ENCODE measurements at places on chromosomes 6 and 20. TPM values are rescaled to one million over a fixed set of nuclear protein-coding genes. Genes with fewer than 3 reads are reported as not detected.

ARHGAP18 gene
- total RNA-seq = 70.7 TPM

RIN2 gene
- 85.0 TPM for total RNA-seq

SIRPG gene
- 0.28 TPM for total RNA-seq

HMGCLL1 gene
- total RNA-seq = 14.8 TPM

BPIFB4 gene
- total RNA-seq = not detected

HLA-DPA1 gene
- total RNA-seq = 321 TPM

SLC22A3 gene
- total RNA-seq = 30.9 TPM

PBX2 gene
- 128 TPM for total RNA-seq

TBXT gene
- total RNA-seq = not detected

AKAP12 gene
- total RNA-seq = 110 TPM

SLC35D3 gene
- total RNA-seq = 0.54 TPM

DPPA5 gene
- not detected for total RNA-seq

LHFPL5 gene
- total RNA-seq = not detected

PHF20 gene
- total RNA-seq = 46.5 TPM

PPP1R3G gene
- total RNA-seq = 0.58 TPM

DNA sequence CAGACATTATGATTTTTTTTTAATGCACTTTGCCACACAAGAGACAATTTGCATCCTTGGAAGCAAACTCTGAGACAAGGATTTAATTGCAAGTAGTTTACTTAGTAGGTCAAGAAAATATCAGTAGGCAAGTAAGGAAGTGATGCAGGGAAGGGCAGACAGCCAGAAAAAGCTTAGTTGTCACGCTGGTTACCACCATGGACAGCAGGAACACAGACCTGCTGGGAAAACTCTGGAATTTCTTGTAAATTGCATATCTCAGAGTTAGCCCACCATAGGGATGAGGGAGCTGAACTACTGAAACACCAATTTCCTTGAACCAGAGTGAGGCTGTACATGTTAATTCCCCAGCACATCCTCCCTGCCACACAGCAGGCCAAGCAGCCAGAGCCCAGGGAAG lies 92.7 kb downstream of the L3MBTL3 start:
- H3K4me3 ChIP-seq = no peak overlapping the region
- DNase-seq = no peak
- no peaks in the 10 kb centered on the region for H3K4me1 ChIP-seq
- H3K27ac ChIP-seq = no peak overlapping the region
- H3K36me3 ChIP-seq = no peaks in the 10 kb centered on the region

GRCh38 chr6:132673376-132674094 lies 14.6 kb upstream of the TAAR1 start:
- no peaks in the 10 kb centered on the region for H3K27me3 ChIP-seq
- no peaks in the 10 kb centered on the region for H3K36me3 ChIP-seq
- no peak overlapping the region for H3K27ac ChIP-seq
- peak; percentile 14 for DNase-seq
- H3K4me1 ChIP-seq = no peaks in the 10 kb centered on the region

DNA sequence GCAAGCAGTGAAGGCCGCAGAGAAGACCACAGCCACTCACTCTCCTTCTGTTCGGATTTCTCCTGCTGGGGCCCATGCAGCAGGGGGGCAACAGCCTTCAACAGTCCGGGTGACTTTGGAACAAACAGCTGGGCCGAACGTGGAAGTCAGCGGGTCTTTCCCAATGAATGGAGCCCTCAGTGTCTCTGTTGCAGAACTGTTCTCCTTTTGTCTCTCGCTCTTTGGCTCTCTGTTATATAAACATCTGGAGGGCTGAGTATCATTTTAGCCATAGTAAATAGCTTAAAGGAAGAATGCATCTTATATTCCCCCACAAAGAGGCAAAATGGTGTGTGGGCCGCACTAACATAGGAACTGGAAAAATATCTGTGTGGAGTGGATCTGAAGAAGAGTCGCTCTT lies 136.7 kb upstream of the RALGAPA2 start:
- DNase-seq = no peak
- H3K36me3 ChIP-seq = no peaks in the 10 kb centered on the region
- H3K4me1 ChIP-seq = no peaks in the 10 kb centered on the region

DNA sequence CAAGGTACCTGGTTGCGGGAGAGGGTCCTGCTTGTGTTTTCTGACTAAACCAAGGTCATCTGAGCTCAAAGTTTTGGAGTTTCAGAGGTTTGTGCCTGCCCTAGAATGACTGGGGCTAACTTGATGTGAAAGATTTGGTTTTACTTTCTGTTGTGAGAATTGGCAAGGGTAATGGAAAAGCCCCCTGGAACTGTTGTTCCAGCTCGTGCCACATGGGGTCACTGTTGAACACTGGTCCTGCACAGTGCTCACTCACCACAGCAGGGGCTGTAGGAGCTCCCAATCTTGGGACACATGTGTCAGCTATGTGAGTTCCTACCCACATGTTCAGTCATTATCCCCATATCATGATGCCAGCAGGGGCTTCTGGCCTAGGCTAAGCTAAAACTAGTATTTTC lies 6.5 kb downstream of the TGM6 start:
- DNase-seq = no peak
- H3K4me3 ChIP-seq = no peak overlapping the region
- H3K27me3 ChIP-seq = no peaks in the 10 kb centered on the region
- H3K4me1 ChIP-seq = no peaks in the 10 kb centered on the region
- H3K36me3 ChIP-seq = no peaks in the 10 kb centered on the region

- no peaks in the 10 kb centered on the region for H3K27me3 ChIP-seq
- H3K27ac ChIP-seq = no peak overlapping the region
- DNase-seq = no peak
- H3K36me3 ChIP-seq = peaks cover 3% of the 10 kb centered on the region
Observed at GRCh38 chr6:43492673-43493072, 15.3 kb downstream of the TJAP1 start.

DNA sequence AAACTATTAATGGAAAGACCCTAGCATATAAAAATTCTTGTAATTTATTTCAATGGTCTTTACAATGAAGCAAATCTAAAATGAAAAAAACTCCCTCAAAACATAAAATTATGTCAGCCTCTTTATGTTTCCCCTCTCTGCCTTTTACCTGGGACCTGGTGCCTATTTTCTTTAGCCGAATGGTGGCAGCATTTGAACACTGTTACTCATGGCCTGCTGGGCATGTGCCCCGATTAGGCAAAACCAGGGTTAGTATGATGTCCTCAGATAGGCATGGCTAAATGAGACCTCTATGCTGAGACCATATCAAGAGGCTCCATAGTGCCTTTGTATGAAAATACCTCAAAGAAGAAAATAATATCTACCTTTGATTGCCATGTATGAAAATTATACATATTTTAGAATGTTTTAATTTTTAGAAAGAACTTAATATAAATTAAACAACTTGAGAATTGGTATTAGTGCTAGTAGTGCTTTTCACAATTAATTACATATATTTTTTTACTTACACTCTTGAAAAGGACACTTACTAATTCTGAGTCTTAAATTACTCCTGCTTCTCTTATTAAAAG lies 22.5 kb upstream of the C6orf58 start:
- H3K4me3 ChIP-seq = no peak overlapping the region
- no peaks in the 10 kb centered on the region for H3K4me1 ChIP-seq
- H3K27ac ChIP-seq = no peak overlapping the region
- H3K27me3 ChIP-seq = no peaks in the 10 kb centered on the region

- DNase-seq = peak; percentile 40
- H3K4me1 ChIP-seq = peaks cover 13% of the 10 kb centered on the region
- H3K36me3 ChIP-seq = no peaks in the 10 kb centered on the region
- H3K27me3 ChIP-seq = no peaks in the 10 kb centered on the region
- no peak overlapping the region for H3K4me3 ChIP-seq
- H3K27ac ChIP-seq = no peak overlapping the region
Observed at GRCh38 chr6:1129131-1129530, 182.8 kb upstream of the FOXQ1 start.

GRCh38 chr20:37804584-37805566 lies 98.1 kb upstream of the VSTM2L start:
- no peaks in the 10 kb centered on the region for H3K27me3 ChIP-seq
- peak overlapping the region; percentile 20 for H3K27ac ChIP-seq
- no peak overlapping the region for H3K4me3 ChIP-seq
- DNase-seq = peak; percentile 36
- peaks cover 7% of the 10 kb centered on the region for H3K36me3 ChIP-seq
- no peaks in the 10 kb centered on the region for H3K4me1 ChIP-seq

DNA sequence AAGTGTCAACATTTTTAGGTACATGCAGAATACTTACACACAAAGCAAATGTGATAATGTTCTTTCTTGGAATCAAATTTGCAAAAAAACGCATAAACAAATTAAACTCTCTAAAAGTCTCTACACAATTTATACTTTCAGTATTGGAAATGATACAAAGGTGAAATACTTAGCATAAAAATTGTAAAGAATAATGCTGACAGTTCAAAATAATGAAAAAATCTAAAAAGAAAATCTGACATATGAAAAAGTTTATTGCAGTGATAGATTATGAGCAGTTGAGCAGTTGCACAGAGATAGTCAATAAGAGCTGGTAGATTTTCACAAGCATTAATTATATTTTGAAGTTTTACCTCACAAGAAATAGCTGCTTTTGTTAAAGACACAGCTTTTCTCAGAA lies 1176.4 kb upstream of the EYS start:
- no peak overlapping the region for H3K27ac ChIP-seq
- no peak overlapping the region for H3K4me3 ChIP-seq
- no peaks in the 10 kb centered on the region for H3K36me3 ChIP-seq
- no peaks in the 10 kb centered on the region for H3K27me3 ChIP-seq
- H3K4me1 ChIP-seq = no peaks in the 10 kb centered on the region

GRCh38 chr6:134057478-134057877 lies 5.1 kb upstream of the SLC2A12 start:
- H3K27ac ChIP-seq = no peak overlapping the region
- no peak overlapping the region for H3K4me3 ChIP-seq
- H3K4me1 ChIP-seq = no peaks in the 10 kb centered on the region
- no peaks in the 10 kb centered on the region for H3K27me3 ChIP-seq
- no peaks in the 10 kb centered on the region for H3K36me3 ChIP-seq
- DNase-seq = no peak

- H3K36me3 ChIP-seq = no peaks in the 10 kb centered on the region
- H3K4me1 ChIP-seq = no peaks in the 10 kb centered on the region
- no peak for DNase-seq
- H3K4me3 ChIP-seq = no peak overlapping the region
- no peaks in the 10 kb centered on the region for H3K27me3 ChIP-seq
Observed at GRCh38 chr6:127383988-127384387, 40.6 kb upstream of the ECHDC1 start.

DNA sequence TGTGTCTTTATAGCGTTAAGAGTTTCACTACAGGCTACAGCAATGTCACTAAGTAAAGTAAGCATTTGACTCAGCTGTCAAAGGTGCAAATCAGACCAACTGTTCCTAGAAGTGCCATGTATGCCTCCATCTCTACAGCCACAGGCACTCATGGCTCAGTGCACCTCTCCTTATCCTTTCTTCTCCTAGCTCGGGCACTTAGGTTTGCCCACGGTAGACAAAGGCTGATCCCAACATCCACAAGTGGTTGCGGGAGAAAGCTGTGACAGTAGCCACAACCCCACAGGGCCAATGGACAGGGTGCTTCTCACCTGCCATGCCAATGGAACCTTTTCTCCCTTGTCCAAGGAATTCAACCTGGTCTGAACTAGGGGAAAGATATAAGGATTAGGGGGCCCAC lies 228.5 kb upstream of the EXOC2 start:
- DNase-seq = no peak
- H3K27ac ChIP-seq = no peak overlapping the region
- H3K36me3 ChIP-seq = no peaks in the 10 kb centered on the region
- no peak overlapping the region for H3K4me3 ChIP-seq
- no peaks in the 10 kb centered on the region for H3K4me1 ChIP-seq
- H3K27me3 ChIP-seq = no peaks in the 10 kb centered on the region

- DNase-seq = peak; percentile 35
- H3K4me3 ChIP-seq = peak within 1 kb of the TSS; percentile 52
- no peak within 1 kb of the TSS for H3K27ac ChIP-seq
- peaks cover 12% of the 10 kb centered on the region for H3K27me3 ChIP-seq
- H3K36me3 ChIP-seq = no peaks in the 10 kb centered on the region
- H3K4me1 ChIP-seq = no peaks in the 10 kb centered on the region
Observed at GRCh38 chr20:43507150-43508080, at the start of gene L3MBTL1. Gene L3MBTL1 (plus strand): TSS chr20:43507697. CDS start chr20:43513504, 5,807 bp downstream.

- no peak for DNase-seq
- H3K27me3 ChIP-seq = no peaks in the 10 kb centered on the region
- H3K36me3 ChIP-seq = no peaks in the 10 kb centered on the region
- no peak overlapping the region for H3K27ac ChIP-seq
- no peak overlapping the region for H3K4me3 ChIP-seq
- H3K4me1 ChIP-seq = no peaks in the 10 kb centered on the region
Observed at GRCh38 chr20:11551479-11551878, 366.2 kb upstream of the BTBD3 start.

- H3K4me3 ChIP-seq = no peak overlapping the region
- no peaks in the 10 kb centered on the region for H3K27me3 ChIP-seq
- no peak for DNase-seq
- no peaks in the 10 kb centered on the region for H3K4me1 ChIP-seq
- no peaks in the 10 kb centered on the region for H3K36me3 ChIP-seq
- no peak overlapping the region for H3K27ac ChIP-seq
Observed at GRCh38 chr6:163735076-163735475, 320.6 kb downstream of the QKI start.

GRCh38 chr6:132405143-132405915 lies 4.1 kb upstream of the MOXD1 start:
- no peak overlapping the region for H3K4me3 ChIP-seq
- H3K4me1 ChIP-seq = peaks cover 4% of the 10 kb centered on the region
- H3K27me3 ChIP-seq = peaks cover 1% of the 10 kb centered on the region
- DNase-seq = no peak

DNA sequence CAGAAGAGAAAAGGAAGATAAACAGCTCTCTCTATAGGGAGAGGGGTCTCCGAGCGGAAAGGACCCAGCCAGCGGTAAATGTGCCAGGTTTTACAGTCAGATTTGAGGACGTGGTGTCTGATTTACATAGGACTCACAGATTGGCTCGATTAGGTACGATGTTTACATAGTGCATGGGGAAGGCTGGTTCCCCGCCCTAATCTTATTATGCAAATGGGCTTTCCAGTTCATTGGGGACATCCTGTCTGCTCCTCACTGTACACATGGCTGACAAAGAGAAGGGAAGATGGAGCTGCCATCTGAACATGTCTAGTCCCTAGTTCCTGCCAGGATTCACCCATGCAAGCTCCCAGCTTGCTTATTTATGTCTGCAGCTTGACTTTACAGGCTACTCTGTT lies 119.9 kb downstream of the RNF144B start:
- no peak overlapping the region for H3K27ac ChIP-seq
- H3K4me1 ChIP-seq = no peaks in the 10 kb centered on the region
- no peak overlapping the region for H3K4me3 ChIP-seq
- H3K27me3 ChIP-seq = no peaks in the 10 kb centered on the region

All from lung (tissue), 17 donors.